RCC 7860 (cell line): ENCODE measurements at places on chromosomes 3 and 15.

- no peak for DNase-seq
These were observed 70.2 kb downstream of the FOXB1 start for GRCh38 chr15:60074181-60074885.

GRCh38 chr3:180804916-180805315 is 107.6 kb upstream of the FXR1 start:
- DNase-seq: no peak

GRCh38 chr15:87733541-87733941 is 523.0 kb downstream of the NTRK3 start:
- DNase-seq: no peak

DNA sequence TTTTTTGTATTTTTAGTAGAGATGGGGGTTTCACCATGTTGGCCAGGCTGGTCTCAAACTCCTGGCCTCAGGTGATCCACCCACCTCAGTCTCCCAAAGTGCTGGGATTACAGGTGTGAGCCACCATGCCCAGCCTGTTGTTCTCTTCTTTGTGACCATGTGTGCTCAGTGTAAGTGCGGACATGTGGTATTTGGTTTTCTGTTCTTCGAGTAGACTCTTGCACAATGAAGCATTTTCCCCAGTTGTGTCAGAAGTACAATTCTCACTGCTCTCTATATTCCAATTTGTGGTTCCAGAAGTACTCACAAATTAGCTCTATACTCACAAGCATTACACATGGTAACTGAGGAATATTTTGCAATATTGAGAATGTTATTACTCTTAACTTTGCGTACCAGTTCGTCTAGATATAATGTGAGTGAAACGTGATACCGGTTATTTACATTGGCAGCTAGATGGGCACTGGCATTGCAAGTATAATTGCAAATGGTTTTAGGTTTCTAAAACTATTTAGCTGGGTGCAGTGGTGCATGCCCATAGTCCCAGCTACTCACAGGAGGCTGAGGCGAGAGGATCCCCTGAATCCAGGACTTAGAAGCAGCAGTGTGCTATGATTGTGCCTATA is 34.2 kb upstream of the MTMR14 start:
- no peak for DNase-seq

DNA sequence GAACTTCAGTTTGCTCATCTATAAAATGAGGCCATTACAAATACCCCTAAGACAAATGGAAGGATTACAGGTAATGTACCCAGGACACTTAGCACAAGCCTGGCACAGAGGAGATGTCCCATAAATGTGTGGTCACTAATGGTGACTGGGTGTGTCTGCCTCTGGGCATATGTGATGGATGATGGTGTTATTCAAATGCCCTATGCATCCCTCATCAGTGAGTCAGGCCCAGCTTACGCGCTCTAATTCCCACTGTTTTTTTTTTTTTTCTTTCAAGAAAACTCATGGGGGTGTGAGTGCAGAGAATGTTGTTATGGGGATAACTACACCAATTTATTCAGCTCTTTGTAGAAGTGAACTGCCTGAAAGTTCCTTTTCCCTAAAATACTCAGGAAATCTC is 23.6 kb upstream of the KIF23 start:
- no peak for DNase-seq

DNA sequence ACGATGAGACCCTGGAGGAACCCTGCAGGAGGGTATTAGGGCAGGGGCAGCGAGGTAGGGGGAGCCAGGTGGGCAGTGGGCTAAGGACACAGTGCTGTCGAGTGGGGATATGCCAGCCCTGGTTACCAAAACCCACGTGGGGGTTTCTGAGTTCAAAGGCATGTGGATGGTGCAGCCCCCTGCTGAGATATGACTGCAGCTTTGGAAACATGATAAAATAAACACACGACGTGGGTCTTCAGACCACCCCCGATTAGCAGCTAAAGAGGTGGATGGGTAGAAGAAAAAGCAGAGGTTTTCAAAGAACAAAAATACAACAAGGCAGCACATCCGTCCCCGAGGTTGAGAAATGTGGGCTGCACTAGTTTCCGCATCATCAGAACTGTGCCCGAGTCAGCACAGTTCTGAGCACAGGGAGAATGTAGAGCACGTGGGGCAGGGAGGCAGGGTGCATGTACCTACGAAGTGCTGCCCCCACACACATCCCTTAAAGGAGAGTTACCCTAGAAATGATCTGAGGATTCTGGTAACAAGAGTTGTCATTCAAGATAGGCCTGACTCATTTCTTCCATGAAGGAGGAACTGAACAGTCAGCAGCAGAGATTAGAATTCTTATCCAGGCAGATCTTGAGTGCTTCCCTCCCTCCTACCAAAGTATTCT is 121.3 kb downstream of the RPLP1 start:
- DNase-seq: peak; percentile 36

- DNase-seq: peak; percentile 89
These were observed 3.0 kb upstream of the PPP1R2 start for GRCh38 chr3:195546130-195546560.

GRCh38 chr3:12347301-12347700 is 58.4 kb downstream of the PPARG start:
- DNase-seq: no peak

GRCh38 chr3:169668957-169669741 is 5.6 kb upstream of the MECOM start:
- peak; percentile 22 for DNase-seq

GRCh38 chr3:152444029-152444641 is 175.4 kb downstream of the MBNL1 start:
- peak; percentile 44 for DNase-seq

DNA sequence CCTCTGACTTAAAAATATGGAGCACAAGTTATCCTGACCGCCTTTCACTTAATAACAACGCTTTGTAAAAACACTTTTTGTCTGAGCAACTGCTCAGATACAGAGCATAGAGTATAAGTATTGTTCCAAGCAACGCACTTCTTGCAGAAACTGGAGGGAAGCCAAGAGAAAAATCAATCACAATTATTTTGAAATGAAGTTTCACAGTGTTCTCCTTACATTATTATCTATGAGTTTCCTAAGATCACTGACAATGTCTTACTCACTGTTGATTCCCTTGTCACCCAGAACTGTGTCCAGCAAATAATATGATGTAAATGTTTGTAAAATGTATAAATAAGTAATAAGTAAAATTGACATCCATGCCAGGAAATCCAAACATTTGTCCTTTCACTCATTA is 184.6 kb upstream of the GPR149 start:
- DNase-seq: no peak

DNA sequence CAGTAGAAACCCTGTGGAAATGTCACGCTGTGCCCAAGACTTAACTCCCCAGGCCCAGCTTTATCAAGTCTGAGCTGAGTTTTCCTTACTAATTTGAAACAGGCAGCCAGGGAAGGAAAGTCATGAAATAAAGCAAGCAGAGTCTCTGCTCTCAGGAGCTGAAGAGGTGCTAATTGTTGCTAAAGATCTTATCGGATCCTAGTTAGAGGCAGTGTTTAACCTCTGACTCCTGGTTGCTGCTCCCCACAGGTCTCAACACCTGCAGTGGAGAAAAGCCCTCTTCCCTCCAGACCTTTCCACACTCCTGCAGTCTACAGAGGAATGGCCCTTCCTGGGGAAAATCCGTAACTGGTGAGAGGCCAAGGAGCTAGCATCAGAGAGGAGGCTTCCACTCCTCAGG is 628.2 kb downstream of the NTRK3 start:
- DNase-seq: no peak

- DNase-seq: no peak
These were observed 86.3 kb upstream of the PRICKLE2 start for GRCh38 chr3:64311424-64312061.

DNA sequence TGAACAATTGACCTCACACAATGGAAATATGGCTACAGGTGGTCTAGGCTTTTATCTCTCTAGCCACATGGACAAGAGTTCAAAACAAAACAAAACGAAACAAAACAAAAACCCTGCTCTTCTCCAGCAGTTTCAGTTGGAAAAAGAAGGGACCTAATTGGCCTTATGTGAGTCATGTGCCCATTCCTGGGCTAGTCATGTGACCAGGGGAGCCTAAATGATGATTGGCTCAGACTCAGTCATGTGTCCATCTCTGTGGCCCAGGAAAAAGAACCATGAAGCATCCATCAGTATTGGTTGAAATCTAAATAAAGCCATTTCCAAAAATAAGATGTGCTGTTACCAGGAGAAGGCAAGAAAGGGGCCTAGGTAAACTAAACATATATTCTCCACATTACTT is 96.8 kb downstream of the ANXA2 start:
- no peak for DNase-seq

GRCh38 chr15:91469632-91470567 is 369.8 kb downstream of the SV2B start:
- DNase-seq: no peak

- DNase-seq: peak; percentile 76
These were observed at the start of gene C3orf52 for GRCh38 chr3:112086076-112086854. C3orf52 (plus strand) TSS chr3:112086389; CDS start chr3:112086408, 19 bp downstream.

GRCh38 chr15:31567861-31568260 is 241.2 kb downstream of the KLF13 start:
- DNase-seq: no peak

GRCh38 chr3:194691481-194692283 is 6.0 kb downstream of the FAM43A start:
- DNase-seq: peak; percentile 64

- no peak for DNase-seq
These were observed 14.5 kb downstream of the RIOX2 start for GRCh38 chr3:97957617-97958311.

DNA sequence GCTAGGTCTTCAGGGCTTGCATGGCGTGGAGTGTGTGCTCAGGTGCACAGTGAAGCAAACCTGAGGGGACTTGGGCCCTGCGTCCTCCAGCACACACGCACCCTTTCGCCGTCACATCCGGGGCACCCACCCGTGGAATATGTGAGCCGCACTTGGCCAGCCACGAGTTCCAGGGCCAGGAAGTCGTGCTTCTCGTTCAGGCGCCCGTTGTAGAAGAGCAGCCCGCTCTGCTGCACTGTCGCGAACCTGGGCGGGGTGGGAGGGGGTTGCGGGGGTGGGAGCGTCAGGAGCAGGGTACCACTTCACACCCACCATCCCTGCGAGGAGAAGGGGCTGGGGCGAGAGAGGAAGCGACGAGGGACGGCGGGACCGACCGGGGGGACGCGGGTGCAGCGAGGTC is 7.1 kb downstream of the CELSR3 start:
- no peak for DNase-seq

- no peak for DNase-seq
These were observed 128.0 kb downstream of the BBX start for GRCh38 chr3:107650788-107651187.

DNA sequence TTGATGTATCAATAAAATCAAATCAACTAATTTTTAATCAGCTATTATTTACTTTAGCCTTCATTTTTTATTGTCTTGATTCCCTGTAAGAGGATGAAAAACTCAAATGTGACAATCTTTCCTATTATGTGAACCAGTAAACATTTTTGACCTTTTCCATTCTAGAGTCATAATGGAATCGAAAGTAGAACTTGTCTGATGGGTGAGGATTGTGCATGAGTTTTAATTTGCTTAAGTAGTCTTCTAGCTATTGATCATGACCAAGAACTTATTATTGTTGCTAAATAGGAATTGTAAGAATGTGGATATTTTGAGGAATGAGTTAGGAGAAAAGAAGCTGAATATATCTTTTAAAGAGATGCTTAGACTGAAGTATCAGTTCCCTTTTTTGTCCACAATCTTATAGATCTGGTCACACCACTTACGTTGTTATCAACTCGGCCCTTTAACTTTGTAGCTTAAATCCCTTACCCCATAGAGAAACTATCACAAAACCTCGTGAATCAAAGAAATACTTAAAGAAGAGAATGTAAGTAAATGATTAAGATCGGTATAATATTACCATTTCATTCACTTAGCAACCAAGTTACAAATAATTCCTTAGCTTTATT is 147.3 kb downstream of the TP63 start:
- DNase-seq: no peak

DNA sequence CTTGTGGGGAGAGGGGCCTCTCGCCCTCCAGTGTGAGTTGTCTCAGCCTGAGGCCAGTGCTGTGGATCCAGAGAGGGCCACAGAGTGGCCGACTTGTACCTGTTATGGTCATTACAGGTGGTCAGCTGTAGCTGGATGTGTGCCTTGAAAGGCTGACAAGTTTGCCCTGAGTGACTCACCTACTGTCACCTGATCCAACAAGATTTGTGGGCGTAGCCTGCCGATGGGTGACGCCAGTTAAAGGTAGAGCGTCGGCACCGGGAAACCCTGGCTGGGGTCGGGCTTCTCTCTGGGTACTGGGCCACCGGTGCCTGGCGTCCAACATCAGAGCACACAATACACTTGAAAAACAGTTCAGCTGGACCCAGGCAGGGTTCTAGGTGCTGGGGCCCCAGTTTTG is 2.8 kb upstream of the ISG20 start:
- DNase-seq: no peak

DNA sequence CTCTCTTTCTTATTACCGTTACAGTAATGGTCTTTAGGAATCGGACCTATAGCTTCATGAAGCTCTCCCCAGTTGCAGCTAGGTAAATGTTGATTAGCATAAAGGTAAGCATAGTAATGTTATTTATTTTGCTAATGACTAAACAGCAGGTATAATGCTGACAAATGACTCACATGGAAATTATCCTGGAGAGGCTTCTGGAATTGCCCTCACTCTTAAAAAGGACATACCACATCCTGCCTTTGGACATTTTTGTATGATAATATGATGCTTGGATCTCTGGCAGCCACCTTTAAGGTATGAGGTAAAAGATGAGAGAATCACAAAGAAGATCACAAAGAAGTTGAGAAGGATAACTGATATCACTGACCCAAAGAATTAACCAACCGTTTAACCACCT is 238.6 kb downstream of the CHL1 start:
- no peak for DNase-seq

GRCh38 chr15:59364248-59364647 is 8.4 kb downstream of the MYO1E start:
- DNase-seq: no peak

GRCh38 chr3:13098192-13098988 is 25.2 kb upstream of the IQSEC1 start:
- DNase-seq: no peak

DNA sequence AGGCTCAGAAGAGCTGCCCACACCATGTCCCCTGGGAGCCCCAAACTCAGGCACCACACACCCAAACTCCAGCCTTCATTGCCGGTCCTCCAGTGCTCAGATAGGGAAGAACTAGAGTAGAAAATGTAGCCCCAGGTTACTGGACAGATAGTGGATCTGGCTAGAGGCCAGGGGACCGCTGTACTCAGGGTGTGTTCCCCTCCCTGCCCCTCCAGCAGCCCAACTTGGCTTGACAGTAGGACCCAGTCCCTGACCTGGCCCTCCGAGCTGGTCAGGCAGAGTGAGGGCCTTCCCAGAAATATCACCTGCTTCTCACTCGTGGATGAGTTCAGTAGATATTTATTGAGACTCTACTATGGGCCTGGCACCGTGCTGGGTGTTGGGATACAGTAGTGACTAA is 100.0 kb downstream of the CORO2B start:
- DNase-seq: no peak

DNA sequence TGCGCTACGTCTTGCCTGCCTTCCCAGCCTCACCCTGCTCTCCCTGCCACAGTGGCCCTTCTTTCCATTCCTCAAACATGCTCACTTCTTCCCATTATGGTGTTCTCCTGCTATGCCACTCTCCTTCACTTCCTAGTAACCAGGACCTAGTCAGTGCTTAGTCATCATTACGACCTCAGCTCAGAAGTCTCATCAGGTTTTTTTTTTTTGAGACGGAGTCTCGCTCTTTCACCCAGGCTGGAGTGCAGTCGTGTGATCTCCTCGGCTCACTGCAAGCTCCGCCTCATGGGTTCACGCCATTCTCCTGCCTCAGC is 149.5 kb downstream of the GREM1 start:
- peak; percentile 93 for DNase-seq
